Fibroblast of the conjunctiva (primary cell): ENCODE measurements at places on chromosomes 6 and 20.

DNA sequence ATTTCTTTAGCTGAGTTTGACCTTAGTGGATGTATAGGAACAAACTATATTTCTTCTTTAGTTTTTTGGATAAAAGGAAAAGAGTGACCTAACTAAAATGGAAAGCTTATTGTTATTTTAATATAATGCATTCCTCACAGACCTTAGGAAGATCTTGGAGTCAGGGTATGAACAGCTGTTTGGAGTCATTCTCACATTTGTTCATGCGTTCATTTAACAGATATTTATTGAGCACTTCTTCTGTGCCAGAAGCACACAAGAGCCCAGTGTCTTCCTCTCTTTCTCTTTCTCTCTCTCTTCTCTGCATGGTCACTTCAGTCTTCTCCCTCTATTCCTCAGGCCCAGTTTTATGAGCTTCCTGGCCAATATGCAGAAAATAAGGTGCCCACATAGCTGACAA is 744.0 kb upstream of the MAP3K7 start:
- DNase-seq, result no peak

DNA sequence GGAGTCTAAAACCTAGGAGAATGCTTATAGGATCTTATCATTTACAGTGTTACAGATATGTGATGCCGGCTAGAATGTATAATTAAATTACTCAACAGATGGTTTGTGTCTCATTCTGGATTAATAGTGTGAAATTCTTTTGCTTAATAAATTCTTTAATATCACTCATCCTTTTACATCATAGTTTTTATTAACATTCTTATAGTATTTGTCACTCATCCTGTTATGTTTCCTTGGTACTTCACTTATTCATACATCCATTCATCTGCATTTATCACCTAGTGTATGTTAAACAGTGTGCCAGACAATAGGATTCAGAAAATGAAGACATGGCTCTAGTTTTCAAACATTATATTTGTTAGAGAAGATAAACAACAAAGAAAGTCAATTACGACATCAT is 468.7 kb downstream of the FRK start:
- no peak for DNase-seq

DNA sequence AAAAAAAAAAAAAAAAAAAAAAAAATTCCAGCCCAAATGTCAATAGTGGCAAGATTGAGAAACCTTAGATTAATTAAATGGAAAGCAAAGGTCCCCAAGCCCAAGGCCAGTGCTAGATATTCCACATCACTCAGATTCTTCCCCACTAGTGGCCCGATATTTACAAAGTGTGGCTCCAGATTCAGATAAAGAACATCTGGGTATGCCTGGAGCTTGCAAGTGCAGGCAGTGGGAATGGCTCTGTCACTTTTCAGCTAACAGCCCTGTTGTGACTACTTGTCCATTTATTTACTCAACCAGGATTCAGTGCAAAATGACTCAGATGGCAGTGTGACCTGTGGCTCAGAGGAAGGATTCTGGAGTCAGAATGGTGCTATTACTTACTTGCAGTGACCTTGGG is 8.2 kb upstream of the KCNB1 start:
- DNase-seq, result no peak

- DNase-seq, result no peak
Observed at GRCh38 chr6:12039540-12040459, 27.7 kb downstream of the HIVEP1 start.

DNA sequence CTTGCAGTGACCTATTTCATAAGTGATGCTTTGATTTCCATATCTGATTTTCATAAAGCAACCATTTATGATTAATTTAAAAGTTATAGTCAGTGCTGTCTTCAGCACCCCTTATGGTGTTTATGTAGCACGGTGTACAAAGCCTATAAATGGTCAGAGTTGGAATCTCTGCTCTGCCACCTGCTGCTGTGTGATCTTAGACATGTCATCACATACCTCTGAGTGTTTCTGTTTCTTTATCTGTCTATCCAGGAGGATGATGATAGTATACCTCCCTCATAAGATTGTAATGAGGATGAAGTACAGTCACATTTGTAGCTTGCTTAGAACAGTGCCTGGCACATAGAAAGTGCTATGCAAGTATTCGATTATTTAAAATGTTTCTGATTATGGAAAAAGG is 100.5 kb downstream of the SAMD3 start:
- no peak for DNase-seq

DNA sequence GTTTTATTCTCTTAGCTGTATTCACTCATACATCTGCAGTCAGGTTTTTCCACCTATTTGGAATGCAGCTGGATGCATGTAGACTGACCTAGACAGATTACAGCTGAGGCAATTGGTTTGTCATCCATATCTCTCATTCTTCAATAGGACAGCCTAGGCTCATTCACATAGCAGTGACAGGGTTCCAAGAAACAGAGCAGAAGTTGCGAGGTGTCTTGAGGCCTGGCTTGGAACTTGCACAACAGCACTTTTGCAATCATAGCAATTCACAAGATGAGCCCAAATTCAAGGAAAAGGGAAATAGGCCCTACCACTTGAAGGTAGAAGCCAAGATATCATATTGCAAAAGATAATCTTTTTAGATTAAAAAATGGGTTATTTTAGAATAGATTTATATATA is 508.9 kb upstream of the JAG1 start:
- no peak for DNase-seq

DNA sequence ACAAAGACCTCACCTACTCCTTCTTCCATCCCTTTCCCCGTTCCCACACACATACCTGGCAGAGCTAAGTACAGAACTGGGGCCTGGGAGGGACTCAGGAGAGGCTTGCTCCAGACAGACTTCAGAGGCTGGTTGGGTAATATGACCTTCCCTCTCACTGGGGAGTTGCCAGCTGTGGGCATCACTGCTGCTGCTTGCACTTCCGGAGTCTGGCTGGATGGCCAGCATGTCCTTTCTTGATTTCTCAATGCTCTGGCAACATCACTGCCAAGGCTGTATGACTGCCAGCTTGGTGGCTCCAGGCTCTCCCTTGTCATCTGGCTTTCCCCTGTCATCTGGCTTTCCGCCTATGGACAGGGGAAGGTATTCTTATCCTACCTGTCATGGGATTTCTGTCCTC is 47.8 kb downstream of the CDH22 start:
- DNase-seq, result no peak

DNA sequence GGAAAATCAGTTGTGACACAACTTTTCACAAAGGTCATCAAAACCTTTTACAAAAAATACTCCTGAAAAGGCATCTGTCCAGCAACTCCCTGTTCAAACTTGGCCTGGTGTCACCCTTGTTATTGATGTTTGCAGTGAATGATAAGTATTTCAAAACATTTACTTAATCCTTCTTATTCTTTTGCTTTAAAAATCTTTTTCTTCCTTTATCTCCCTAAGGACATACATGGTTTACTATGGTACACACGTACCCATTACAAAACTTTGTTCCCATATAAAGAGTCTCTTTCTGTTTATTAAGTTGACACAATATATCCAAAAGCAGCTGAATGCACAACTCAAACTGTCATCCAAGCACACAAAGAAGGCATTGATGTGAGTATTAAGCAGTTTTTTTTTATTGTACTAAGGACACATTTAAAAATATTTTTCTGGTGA is 17.5 kb downstream of the GSTA2 start:
- no peak for DNase-seq

DNA sequence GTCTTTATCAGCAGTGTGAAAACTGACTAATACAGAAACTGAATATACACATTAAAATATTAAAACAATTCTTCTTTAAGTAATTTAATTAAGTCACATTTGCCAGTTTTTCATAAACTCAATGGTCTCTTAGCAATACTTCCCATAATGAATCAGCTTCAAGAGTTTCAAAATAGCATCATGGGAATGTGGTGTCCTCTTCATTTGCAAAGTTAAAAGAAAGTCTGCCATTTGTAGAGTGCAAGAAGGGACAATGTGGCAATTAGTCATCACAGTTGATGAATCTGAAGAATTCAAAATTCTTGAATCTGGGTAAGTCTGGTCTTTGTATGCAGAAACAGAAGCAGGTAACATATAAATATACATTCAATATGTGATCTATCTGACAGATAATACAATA is 38.7 kb downstream of the SYNE1 start:
- DNase-seq, result no peak

DNA sequence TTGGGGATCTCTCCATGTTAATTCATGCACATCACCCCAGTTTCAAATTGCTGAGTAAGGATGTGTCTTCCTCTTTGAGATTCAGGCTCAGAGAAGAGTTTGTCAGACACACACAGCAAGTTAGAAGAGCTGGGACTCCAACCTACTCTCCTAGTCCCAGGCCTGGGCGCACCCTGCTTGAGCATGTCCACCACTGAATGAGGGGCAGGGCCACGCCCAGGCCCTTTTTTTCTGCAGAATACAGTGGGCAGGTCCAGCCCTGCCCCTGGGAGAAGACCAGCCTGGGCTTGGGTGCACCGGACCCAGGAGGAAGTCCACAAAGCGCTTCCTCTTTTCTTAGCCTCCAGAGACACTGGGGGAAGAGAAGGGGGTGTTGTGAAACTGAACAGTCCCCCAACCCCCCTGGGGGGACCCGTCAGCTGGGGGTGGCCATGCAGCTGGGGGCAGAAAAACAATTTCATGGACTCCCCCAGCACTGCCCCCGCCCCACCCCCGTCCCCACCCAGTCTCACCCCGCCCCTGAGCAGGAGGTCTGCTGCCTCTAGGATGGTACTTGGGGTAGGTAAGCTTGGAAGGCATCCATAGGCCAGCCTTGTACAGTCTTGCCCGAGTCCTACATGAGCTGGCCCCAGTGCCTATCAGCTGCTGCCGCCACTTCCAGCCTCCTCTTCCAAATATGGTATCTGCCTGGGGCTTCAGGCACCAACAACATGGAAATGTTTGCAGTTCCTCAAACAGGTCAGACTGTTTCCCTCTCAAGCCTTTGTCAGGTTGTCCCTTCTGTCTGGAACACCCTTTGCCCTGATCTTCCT is 11.7 kb upstream of the HCK start:
- no peak for DNase-seq

- DNase-seq, result no peak
Observed at GRCh38 chr6:39430446-39430845, 107.9 kb upstream of the KCNK16 start.

GRCh38 chr6:3800850-3801591 is 48.2 kb upstream of the FAM50B start:
- DNase-seq, result no peak

GRCh38 chr6:159404296-159404695 is 235.1 kb downstream of the FNDC1 start:
- no peak for DNase-seq

DNA sequence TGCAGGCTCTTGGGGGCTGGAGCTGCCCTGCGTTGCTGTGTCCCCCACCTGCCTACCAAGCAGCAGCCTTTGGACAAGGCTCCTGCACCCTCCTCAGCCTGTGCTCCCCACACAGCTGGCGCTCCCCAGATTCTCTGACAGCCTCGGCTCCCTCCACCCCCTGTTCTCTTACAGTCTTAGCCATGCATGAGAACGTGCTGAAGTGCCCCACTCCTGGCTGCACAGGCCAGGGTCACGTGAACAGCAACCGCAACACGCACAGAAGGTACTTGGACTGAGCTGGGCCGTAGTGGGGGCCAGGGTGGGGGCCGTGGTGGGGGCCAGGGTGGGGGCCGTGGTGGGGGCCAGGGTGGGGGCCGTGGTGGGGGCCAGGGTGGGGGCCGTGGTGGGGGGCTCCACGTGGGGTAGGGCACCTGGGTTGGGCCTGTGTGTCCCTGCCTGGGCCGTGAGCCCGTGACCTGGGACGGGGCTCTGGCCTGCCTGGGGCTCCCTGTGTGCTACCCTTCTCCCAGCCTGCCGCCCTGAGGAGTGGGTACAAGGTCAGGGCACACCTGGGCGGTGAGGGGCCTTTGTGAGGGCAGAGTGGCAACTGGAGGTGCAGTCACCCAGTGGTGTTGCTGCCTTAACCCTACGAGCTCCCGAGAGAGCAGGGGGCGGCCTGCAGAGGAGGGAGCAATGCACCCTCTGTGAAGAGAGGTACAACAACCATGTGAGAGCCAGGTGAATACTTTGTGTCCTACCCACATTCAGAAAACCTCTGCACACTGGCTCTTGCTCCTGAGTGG is 43.5 kb upstream of the PCMTD2 start:
- DNase-seq, result no peak

DNA sequence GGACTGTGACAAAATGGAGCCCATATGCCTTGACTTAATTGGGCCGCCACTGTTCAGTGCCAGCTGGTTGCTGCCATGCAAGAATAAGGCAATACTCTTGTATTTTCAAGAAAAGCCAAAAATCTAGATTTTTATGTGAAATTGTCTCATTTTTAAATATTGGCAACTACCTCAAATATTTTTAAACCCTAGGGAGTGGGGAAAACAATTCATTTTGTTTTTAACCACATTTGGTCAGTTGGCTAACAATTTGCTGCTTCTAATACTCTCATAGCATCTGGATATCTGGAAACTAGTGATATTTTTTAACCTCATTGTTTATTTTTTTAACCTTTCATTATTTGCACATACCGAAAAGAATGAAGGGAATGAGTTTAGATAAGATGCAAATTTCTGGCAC is 91.0 kb downstream of the EYA2 start:
- DNase-seq, result no peak

DNA sequence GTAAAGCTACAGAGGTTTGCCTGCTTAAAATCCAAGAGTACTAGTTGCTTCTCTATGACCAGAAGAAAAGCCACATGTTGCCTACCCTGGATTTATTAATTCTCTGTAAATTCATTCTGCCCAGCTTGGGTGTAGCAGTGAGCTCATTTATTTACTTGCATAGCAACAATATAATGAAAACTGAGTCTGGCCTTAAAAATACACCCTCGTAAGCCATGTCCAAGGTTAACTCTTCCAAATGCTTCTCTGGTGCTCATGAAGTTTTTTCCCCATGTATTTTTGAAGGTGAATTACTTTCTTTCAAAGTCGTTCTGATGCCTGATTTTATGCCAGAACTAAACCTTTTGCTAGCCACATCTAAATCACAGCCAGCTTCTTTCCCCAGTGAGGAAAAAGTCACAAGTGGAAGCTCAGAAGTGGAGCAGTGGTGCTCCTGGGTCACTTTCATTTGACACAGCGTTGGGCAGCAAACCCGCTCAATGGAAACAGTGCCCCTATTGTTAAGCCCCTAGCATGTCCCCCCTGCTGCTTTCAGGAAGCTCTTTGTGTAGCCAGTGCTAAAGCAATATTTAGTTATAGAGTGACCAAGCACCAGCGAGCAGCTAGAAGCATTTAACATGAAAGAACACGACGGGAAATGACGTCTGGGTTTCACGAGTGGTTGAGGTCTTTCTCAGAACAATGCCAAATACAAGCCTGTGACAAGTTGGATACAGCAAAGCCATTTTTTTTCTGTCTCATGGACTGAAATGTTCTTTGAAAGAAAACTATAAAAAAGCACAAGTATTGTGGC is 29.8 kb downstream of the NEDD9 start:
- DNase-seq, result no peak

DNA sequence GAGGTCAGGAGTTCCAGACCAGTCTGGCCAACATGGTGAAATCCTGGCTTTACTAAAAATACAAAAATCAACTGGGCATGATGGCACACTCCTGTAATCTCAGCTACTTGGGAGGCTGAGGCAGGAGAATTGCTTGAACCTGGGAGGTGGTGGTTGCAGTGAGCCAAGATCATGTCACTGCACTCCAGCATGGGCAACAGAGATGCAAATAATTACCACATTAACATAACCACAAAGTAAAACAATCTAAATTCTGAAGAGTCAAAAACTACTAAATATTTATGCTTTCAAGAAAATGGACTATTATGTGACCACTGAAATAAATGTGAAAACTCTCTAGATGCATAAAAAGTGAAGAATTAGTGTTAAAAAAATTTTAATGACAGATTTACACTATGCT is 59.9 kb downstream of the CYP39A1 start:
- no peak for DNase-seq

- no peak for DNase-seq
Observed at GRCh38 chr6:104509355-104509754, 350.4 kb downstream of the HACE1 start.

- no peak for DNase-seq
Observed at GRCh38 chr6:138386897-138387296, 9.2 kb downstream of the SMIM28 start.
